ENCODE measurements at places on chromosomes 7 and 10.

DNA sequence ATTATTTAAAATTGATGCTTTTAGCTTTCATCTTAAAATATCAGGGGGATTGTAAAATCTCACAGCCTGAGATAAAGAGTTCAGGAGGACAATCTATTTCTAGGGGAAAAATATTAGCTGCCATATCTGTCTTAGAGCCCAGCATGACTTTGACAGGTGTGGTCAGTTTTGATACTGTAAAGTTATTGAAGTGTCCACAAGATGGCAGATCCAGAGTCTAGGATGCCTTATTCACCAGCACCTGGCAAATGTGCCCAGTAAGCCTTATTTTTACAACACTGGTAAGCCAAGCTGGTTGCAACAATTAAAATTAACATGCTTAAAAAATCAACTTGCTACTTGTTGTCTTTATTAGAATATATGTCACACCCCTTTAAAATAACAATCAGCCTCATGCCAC, 579.3 kb downstream of the SH2D4B start:
- DNase-seq, result no peak

DNA sequence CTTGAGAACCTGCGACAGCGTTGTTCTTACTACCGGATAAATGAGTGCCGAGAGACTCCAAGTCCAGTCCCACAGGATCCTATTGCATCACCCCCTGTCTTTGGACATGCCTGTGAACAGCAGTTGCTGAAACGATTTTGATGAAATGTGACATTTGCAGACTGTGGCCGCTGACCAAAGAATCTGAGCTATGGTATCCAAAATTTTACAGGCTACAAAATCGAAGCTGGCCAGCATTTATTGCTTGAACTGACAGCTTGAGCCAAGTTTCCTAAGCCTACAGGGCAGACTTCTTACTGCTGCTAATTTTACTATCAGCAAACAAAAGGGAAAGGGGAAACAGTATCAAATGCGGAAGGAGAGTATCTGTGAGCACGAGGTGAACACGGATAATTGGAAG, 12.1 kb upstream of the NPVF start:
- DNase-seq, result no peak

DNA sequence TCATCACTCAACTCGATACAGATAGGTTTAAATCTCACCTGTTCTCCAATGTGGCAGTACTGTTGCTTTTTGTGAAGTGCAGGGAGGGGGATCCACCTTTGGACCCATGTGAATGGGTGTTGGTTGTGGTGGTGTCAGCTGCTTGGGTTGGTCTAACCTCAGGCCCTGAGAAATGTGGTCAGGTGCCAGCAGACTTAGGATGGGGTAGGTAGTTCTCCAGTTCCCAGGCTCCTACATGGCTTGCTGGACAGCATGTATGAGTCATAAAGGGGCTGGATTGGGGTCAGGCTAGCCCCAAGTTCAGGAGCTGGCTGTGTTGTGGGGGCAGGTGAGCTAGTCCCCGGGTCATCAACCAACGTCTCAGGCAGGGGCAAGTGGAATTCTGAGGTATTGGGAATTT, 472.6 kb upstream of the CNTNAP2 start:
- DNase-seq, result no peak

GRCh38 chr7:14457568-14458453, 444.7 kb downstream of the DGKB start:
- peak; percentile 3 for DNase-seq

- no peak for DNase-seq
Observed at GRCh38 chr7:70480927-70481569, 650.9 kb upstream of the GALNT17 start.

GRCh38 chr7:29955799-29956486, 33.7 kb downstream of the SCRN1 start:
- peak; percentile 41 for DNase-seq

DNA sequence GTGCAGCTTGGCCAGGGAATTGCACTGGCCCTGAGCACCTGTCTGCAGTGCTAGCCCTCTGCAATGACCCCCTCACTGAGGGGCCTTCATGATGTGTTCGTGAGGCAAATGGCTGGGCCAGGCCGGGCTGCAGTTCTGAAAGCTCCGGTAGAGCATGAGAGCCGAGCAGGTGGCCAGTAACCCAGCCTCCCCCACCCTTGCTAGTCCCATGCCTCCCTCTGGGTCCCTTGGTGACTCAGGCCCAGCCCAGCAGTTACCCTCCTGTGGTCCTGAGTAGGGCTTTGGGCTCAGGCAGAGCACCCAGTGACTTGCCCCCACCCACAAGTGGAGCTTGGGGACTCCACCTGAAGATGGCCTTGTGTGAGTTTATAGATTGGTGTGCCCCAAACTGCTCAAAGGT, 16.1 kb upstream of the CSGALNACT2 start:
- no peak for DNase-seq

GRCh38 chr10:11573497-11573896, 38.0 kb downstream of the USP6NL start:
- no peak for DNase-seq

GRCh38 chr10:80662429-80663261, 124.9 kb downstream of the SH2D4B start:
- peak; percentile 39 for DNase-seq

- DNase-seq, result peak; percentile 12
Observed at GRCh38 chr10:22550732-22551131, 163.6 kb downstream of the PIP4K2A start.

GRCh38 chr7:22802426-22802825, 20.2 kb downstream of the TOMM7 start:
- no peak for DNase-seq

DNA sequence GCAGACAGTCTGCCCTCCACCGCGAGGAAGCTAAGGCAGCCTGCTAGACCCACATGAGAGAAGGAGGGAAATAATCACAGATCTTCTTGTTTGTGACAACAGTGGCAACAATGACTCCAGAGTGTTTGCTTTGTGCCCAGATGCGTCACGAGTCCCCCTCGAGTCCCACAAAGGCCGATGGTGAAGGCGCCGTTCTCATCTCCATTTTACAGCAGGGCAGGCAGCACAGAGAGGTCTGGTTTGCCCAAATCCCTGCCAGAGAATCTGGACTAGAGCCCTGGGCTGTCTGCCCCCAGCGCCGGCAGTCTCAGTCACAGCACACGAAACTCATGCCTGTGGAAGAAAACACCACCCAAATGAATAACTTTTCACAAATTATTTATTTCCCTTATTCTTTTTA, 38.1 kb downstream of the KIAA1549 start:
- DNase-seq, result no peak

GRCh38 chr10:3909339-3909738, 124.3 kb upstream of the KLF6 start:
- no peak for DNase-seq

DNA sequence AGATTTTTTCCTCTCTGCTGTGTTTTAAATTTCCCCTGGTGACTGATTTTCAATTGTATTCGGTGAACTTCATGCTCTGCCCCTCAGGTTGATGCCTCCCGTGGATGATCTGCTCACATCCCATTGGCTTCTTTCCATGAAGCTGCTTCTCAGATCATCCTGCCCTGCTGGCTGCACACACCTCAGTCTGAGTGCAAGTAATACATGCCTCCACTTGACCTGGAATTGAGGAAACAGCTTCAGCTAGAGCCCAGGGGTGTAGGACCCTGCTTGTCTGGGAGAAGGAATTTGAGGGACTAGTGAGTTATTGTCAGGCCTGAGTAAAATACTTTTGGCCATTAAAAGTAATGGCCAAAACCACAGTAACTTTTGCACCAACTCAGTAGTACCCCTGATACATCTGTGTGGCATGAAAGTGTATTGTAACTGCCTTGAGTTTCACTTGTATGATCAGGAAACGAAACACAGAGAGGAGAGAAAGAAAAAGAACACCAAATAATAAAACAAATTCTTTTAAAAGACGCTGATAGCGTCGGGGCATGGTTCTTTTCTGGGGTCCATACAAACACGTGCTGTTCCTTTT, 49.4 kb downstream of the SPAM1 start:
- no peak for DNase-seq

DNA sequence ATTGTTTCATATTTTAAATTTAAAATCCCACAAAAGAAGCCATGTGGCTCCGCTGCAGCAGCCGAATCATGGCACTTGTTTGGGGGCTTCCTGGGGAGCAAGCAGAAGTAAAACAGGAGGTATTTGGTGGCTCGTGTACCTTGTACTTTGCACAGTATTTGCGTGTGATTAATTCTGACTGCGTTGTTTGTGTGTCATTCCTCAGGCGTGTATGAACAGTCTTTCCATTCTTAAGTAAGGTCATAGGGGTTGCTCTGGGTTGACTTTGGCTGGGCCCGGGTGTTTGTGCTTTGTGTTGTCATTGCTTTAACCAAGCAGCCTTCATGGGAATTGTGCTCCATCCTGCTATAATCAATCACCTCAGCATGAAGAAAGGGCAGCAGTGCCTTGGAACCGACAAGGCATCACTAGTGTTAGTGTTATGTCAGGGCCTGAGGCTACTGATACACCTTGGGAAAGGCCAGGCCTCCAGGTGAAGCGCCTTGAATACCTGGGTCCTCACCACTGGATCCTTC, 182.4 kb downstream of the ARHGAP21 start:
- no peak for DNase-seq

DNA sequence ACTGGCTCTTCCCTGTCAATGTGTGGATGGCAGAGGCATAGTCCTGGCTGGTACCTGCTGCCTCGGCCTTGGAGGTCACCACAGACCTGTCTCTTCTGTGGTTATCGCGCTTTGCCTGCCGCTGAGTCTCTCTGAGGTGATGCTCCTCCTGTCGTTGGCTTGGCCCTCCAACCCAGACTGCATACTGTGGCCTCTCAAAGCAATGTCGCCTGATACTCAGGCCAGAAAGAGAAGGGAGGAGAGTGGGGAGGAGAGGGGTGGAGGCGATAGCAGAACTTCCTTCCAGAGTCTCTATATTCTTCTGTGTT, 133.2 kb upstream of the KCNMA1 start:
- DNase-seq, result no peak

GRCh38 chr10:13425397-13425796, 77.3 kb upstream of the SEPHS1 start:
- no peak for DNase-seq

DNA sequence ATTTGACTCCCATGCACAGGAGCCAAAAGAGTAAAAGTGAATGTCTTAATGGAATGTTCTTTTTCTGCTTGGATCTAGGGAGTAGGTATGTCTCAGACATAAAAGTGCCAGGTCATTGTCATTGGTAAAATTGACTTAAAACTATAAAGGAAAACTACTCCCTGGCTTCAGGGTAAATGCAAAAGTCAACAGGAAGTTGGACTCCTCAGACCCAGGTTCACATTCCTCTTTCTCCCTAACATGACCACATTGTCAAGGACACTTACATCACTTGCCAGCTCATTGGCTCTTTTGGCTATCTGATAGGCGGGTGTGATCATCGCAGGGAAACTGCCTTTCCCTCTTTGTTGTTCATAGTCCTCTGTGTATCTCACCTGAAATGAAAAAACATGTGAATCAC, 13.7 kb downstream of the NRAP start:
- DNase-seq, result no peak

- no peak for DNase-seq
Observed at GRCh38 chr10:30413996-30414576, 19.9 kb upstream of the MAP3K8 start.
